ENCODE measurements at places on chromosomes 4 and X.

GRCh38 chrX:6019076-6019475 is 209.6 kb downstream of the NLGN4X start:
- no peak for DNase-seq

DNA sequence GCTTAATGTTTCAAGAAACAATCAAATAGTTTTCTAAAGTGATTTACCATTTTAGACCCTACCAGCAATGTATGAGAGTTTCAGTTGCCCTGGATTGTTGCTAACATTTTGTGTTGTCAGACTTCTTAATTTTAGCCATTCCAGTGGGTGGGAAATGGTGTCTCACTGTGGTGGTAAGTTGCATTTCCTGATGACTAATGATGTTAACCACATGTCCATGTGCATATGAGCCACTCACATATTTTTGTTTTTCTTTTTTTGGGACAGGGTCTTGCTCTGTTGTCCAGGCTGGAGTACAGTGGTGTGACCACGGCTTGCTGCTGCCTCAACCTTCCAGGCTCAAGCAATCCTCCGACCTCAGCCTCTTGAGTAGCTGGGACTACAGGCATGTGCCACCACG is 48.3 kb downstream of the MED28 start:
- DNase-seq, result no peak

- DNase-seq, result no peak
Measured at GRCh38 chr4:163486321-163486720, 8.2 kb upstream of the TMA16 start.

GRCh38 chr4:118139241-118139640 is 105.0 kb downstream of the NDST3 start:
- no peak for DNase-seq

DNA sequence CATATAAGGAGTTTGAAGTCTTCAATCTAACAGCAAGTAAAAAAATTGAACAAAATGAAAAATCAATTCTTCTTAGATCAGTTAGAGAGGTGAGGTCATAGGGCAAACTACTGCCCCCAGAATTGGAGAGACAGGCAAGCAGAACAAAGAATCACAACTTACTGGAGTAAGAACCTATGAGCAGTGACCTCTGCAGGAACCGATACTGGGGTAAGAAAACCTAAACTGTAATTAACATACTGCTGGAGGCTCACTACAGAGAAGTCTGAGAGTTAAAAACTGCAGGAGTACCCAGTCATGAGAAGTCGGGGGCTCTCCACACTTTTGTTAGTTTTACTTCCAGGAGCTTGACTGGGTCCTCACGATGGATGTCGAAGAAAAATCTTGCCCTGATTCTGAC is 16.0 kb downstream of the CLDN22 start:
- DNase-seq, result no peak

- no peak for DNase-seq
Measured at GRCh38 chrX:139484591-139484990, 45.9 kb upstream of the F9 start.

DNA sequence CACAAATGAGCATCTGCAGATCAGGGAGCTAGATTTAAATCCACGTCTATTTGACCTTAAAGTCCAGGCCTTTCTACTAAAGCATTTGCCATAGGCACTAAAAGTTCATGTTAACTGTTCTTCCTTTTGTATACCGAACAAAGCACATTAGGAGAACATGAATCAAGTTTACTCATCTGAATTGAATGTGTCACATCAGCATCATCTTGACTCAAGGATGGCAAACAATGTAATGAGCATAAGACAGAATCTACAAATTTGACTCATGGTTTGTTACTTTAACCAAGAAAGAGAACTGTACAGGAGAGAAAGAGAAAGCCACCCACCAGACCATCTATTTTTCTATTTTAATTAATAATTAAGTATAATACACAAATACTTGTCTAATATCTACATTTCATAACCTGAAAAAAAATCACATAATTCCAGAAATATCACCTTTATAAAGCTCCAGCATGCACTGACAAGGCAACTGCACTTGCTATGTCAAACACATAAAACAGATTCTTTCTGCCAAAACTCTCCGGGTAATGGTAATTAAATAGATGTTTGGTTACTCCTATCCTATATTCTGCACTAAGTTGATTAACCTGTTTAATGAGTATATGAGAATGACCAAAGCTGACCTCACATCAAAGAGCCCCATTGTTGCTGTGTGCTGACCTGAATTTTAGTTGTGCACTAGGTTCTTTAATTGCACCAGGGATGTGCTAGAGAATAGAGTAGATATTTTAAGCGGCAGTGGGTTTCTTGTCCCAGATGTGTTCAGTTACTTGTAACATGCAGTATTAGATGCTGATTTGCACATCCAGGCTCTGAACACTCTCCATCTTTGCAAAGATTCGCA is 42.5 kb upstream of the LEF1 start:
- no peak for DNase-seq

DNA sequence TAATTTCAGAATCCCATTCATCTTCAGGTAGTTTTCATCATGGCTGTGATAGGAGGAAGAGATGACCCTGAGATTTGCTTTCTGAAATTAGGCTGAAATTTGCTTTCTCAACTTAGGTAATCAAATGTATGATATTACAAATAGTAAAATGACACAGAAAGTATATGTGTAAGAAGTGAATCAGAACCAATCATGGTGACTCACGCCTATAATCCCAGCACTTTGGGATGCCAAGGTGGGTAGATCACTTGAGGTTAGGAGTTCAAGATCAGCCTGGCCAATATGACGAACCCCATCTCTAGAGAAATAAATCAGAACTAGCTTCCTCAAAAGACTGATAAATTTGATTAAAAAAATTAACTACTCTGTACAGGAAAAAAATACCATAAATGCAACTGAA is 555.4 kb downstream of the STPG2 start:
- DNase-seq, result no peak

GRCh38 chr4:116636917-116637316 is 448.5 kb downstream of the TRAM1L1 start:
- DNase-seq, result no peak

- no peak for DNase-seq
Measured at GRCh38 chrX:123138473-123138872, 45.6 kb upstream of the GRIA3 start.

DNA sequence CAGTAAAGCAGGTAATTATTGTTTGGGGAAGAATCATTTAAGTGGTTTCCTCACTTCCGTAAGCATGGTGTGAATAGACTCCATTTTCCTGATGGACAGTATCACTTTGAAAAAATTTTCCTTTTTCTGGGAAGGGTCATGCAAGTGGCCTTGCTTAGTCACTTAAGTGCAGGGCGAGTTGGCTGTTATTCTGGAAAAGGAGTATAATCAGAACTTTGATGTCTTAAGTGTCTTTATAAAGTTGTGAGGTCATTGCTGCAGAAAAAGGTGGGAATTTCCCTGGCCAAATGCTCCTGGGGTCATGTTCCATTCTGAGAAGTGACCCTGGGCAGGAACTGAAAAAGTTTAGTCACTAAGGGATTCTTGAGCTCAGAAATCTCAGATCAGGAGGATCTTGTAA is 146.1 kb upstream of the OTUD4 start:
- no peak for DNase-seq

GRCh38 chr4:173801361-173801760 is 271.3 kb upstream of the HAND2 start:
- no peak for DNase-seq

GRCh38 chr4:94714365-94715160 is 43.2 kb upstream of the BMPR1B start:
- DNase-seq, result no peak

DNA sequence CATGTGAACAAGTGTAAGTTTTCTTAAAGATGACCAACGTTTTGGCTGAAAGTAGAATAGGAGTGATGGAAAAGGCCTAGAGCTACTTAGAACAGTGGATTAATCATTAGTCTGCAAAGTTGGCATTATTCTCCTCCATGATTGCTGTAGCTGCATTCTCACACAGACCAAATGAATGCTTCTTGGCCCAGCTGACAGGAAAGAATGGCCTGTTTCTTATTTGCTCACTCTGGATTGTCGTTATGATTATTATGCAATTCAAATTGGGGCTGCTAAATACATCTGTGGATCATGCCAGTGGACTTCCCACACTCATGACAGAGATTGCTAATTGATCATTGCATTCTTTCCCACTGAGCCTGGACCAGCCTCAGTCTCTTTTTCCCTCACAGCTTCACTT is 285.0 kb downstream of the STIM2 start:
- DNase-seq, result no peak

DNA sequence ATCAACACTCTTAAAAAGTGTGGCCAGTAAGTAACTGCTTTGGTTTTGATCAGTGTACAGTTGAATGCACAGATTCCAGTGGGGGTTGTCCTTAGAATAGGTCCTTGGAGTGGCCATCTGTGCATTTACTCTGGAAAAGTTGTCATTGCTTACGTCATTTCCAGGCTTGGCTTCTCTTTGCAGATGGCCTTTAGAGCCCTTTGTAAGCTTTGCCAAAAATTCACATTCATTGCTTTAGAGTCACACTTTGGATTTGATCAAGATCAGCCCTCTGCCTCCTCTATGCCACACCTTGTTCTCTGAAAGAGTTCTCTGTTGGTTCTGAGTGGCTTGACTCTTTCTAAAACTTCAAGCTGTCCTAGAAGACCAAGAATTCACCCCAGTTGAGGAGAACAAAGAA is 83.9 kb downstream of the MAMLD1 start:
- no peak for DNase-seq

GRCh38 chr4:79227860-79228259 is 98.0 kb downstream of the NAA11 start:
- no peak for DNase-seq

DNA sequence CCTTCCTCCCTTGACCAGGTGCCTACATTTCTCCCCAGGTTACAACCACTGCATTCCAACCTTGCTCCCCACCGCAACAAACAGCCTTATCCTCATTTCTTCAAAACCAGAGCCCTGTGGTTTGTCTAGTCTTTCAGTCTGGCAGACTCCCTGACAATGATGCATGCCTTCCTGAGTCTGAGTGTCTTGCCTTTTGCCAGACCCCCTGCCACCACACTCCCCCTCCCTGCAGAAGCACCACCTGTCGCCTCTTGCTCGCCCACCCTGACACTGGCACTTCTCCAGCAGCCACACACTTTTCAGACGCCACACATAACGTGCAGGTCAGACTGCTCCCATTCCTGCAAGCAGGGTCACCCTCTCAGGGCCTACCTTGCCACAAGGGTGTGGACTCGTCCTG is 349.2 kb upstream of the NOCT start:
- no peak for DNase-seq

GRCh38 chr4:76108467-76109181 is 34.1 kb downstream of the ART3 start:
- DNase-seq, result no peak

- peak; percentile 33 for DNase-seq
Measured at GRCh38 chrX:118847676-118848075, 24.1 kb downstream of the ZCCHC12 start.

DNA sequence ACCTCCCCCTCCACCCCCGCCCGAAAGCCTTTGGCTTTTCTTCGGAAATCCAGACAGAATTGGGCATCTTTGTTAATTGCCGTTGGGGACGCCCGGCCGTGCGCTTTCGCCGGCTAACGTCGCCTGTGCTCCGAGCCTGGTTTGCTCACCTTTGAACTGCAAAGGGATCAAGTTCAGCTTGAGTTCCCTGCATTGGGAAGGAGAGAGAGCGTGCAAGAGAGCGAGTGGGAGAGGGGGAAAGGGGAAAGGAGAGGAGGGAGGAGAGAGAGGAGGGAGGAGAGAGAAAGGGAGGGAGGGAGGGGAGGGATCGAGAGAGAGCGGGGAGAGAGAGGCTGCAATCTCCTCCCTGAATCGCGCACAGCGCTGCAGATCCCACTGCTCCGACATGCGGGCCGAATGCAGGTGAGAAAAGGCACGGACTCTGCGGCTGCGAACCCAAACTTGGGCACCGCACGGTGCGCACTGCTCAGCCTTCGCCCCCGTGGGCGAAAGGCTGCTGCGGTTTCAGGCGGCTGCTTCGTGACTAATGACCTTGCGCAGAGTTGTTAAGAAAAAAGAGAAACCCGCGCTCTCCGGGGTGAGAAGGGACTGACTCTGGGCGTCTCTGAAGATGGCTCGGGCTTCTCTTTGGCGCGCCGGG is at the start of gene PCDH7:
Gene PCDH7 (plus strand): TSS at position 349 of the 640 bp plus-strand sequence. CDS start 1,054 bp downstream, outside the sequence.
- peak; percentile 26 for DNase-seq

- no peak for DNase-seq
Measured at GRCh38 chr4:104868533-104868932, 278.1 kb upstream of the TET2 start.

Measured in endothelial cell (in vitro differentiated cells).